ENCODE measurements at places on chromosomes 1 and 21.

GRCh38 chr1:234325878-234326496, 47.3 kb upstream of the COA6 start:
- DNase-seq = no peak

- DNase-seq = no peak
These were observed 16.4 kb upstream of the SLC44A3 start for GRCh38 chr1:94803517-94804441.

- no peak for DNase-seq
These were observed 86.8 kb upstream of the GJB5 start for GRCh38 chr1:34668063-34668462.

DNA sequence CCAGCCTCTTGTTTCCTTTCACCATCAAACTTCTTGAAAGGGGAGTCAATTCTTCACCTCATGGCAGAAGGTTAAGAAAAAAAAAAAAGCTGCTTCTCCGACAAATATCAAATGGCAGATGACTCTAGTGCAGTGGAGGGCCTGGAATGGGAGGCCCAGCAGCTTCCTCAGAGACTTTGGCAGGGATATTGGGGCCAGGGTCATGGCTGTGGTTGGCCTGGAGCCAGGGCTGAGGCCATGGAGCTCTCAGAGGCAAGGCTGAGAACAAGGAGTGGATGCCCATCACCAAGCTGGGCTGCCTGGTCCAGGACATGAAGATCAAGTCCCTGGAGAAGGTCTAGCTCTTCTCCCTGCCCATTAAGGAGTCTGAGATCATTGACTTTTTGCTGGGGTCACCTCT, 18.7 kb downstream of the MTF1 start:
- DNase-seq = no peak

GRCh38 chr21:45478115-45478801, 64.0 kb downstream of the SLC19A1 start:
- DNase-seq = peak; percentile 63

DNA sequence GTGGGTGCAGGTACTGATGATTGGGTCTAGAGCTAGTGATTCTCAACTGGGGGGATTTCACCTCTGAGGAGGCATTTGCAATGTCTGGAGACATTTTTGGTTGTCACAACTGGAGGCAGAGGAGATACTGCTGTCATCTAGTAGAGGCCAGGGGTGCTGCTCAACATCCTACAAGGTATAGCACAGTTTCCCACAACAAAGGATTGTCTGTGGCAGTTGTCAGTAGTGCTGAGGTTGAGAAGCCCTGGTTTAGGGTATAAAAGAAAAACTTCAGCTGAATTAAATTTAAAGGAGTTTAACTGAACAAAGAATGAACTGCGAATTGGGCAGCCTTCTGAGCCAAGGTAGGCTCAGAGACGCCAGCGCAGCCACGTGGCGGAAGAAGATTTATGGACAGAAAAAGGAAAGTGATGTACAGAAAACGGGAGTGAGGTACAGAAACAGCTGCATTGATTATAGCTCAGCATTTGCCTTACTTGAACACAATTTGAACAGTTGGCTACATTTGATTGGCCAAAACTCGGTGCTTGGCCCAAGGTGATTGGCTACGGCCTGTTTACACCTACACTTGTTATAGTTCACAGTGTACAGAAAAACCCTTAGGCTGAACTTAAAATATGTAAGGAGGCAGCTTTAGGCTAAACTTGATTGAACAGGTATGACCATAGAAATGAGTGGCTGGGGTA, 40.4 kb downstream of the MPZL1 start:
- DNase-seq = no peak

DNA sequence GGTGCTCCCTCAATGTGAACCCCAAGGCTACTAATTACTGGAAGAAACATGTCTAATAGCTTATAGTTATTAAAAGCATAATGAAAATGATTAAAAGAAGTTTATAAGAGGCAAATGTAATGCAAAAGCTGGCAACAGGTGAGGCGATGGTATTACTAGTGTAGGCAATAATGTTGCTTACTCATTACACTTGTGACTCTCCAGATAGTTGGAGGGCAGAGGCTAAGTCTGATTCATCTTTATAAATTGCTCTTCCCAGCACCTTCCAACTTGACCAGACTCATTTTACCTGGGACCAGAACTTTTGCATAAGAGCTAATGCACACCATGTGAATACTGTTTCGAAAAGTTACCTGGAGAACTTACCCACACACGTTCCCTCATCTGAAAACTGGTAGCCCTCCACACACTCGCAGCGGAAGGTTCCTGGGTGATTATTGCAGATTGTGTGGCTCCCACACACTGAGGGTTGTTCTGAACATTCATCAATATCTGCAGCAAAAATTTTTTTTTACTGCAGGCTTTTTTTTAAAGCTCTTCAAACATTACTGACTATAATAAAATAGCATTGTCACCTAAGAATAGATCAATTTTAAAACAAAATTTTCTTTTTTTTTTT, 48.0 kb downstream of the NID1 start:
- DNase-seq = no peak

DNA sequence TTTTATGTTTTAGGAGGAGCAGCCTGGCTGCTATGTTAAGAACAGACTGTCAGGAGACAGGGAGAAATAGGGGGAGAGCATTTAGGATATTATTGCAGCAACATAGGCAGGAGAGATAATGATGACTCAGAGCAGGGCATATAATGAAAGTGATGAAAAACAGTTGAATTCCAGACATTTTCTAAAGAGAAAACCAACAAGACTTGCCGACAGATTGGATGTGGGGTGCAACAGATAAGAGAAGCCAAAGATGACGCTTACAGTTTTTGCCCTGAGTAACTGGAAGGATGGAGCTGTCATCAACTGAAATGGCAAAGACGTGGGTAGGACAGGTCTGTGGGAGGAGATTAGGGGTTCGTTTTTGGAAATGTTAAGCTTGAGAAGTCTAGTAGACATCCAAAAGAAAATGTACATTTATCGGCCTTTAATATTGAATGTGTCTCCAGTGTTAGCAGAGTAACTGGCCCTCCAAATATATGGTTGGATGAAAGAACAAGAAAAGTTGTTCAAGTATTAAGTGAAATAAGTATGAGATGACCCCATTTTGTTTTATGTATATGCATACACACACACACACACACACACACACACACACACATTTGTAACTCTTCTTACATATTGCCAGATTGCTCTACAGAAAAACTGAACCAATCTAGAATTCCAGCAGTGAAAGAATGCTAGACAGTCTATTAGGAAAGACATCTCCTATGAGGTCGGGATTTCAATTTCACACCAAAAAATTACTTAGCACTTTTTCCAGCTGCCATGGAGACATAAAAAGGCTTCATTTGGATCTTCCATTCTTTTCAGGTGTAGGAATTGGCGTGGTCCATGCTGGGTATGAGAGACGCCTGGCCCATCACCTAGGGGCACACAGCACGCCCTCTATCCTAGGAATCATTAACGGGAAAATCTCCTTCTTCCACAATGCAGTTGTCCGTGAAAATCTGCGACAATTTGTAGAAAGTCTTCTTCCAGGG, 17.2 kb downstream of the DNAJC16 start:
- no peak for DNase-seq

- no peak for DNase-seq
These were observed 13.7 kb downstream of the TFF3 start for GRCh38 chr21:42301371-42302075.
